ENCODE measurements at places on chromosomes 2 and 18.

DNA sequence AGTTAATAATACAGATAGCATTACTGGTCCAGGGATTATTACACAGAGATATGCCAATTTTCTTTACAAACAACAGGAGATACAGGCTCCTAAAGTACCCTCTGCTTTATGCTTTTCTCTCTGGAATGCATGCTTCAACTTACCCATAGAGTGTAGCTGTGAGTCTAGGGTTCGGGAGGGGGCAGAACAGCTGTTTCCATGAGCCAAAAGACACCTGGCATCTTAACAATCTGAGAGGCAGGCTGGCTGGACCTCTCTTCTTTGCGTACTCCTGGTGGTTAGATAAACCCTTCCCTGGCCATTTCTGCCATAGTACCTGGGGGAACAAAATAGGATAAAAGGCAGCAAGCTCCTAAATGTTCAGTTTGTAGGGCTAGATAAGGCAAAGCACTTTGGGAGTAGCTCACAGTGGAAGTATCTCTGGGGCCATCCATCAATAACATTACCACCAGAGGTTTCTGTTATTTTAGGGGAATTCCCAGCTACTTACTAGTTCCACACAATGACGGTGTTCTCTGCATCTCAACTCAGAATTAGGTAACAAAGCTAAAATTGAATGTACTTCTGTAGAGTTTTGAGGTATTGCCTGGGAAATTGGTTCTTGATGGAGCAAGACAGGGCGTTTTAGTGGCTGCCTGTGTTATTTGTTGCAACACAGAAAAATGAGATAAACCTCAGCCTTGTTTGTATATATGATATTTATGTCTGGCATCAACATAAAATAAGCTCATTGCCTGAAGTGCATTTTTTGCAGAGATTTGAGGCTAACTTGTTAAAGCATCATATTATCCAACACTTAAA, 6.2 kb upstream of the CCDC85A start:
- no peak for DNase-seq

DNA sequence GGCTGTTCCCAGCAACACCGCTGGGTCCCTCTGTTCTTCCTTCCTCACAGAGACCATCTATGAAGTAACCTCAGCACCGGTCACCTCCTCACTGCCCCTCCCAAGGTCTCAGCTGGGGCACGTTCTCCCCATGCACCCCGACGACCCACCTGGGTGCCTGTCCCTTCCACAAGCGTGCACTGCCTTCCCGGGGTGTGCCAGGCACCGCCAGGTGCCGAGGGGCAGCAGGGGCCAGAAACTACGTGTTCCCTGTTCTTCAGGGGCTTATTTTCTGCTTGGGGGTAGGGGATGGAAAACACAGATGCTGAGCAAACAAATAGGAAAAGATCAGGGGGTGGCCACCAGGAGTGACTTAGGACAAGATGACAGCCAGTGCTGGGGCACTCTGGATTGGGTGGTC, 30.4 kb upstream of the SEMA4C start:
- DNase-seq, result no peak

DNA sequence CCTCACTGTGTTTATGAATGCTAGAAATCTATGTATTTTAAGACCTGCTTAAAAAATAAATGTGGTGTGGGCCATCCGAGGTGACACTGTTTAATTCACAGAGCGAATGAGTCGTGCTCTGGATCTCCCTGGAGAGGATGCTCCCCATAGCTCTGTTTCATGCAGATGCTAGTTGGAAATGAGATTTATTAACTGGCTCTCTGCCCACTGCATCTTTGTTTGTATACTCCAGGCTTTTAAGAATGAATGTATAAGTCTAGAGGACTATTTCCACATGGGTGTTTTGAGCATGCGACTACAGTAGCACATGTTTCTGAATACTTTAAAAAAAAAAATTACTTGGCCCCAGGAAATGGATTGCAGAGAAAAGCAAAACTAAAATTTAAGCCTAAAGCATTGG, 3.9 kb downstream of the MAPRE2 start:
- no peak for DNase-seq

GRCh38 chr2:171923206-171923605, 945 bp downstream of the HAT1 start:
- no peak for DNase-seq

DNA sequence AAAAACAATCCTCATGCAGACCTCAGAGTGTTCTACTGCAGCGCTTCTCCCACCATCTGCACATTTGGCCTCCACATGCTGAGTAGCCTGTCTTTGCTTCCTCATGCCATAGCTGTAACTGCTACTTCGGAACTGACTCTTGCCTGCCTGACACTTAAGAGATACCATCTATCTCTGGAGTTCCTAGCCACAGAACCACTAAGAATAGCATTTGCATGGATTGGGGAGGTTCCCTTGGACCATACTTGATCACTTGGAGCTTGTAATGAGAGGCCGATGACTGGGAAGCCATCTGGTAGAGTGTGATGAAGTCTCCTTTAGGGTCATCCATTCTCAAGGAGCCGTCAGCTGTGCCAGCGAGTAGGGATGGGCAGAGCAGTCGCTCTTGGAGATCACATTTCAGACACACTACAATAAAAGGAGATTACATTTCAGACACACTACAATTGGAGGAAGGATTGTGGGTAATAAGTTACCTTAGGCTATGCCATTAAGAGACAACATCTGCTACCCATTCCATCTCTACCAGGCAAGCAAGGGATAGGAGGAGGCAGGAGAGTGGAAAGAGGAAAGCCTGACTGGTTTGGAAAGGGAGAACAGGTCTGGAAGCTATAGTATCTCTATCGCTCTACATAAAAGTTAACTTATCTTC, 21.8 kb downstream of the DOK1 start:
- DNase-seq, result no peak

GRCh38 chr2:118320196-118320595, 231.9 kb downstream of the INSIG2 start:
- no peak for DNase-seq

DNA sequence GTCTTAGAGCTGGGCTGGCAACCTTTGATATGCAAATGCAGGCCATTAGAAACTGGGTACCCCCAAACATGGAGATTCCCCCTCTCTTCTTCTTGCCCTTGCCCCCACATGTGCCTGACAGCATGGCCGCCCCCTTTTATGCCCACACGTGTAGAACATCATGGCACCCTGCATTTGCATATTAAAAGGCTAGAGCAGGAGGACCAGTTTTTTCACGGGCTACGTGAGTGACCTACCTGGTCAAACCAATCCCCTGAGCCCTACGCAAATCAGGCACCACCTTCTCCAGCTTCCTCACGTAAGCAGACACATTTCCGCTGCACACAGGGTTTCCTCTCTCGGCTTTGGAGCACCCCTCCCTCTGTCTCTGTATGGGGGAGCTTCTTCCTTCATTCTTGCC, 110.9 kb upstream of the COPS8 start:
- peak; percentile 13 for DNase-seq

GRCh38 chr2:106163948-106164545, 30.1 kb downstream of the UXS1 start:
- DNase-seq, result no peak

GRCh38 chr2:235140801-235141081, 188.9 kb downstream of the SH3BP4 start:
- no peak for DNase-seq

- DNase-seq, result no peak
These were observed 578 bp downstream of the IWS1 start for GRCh38 chr2:127525691-127526131.

DNA sequence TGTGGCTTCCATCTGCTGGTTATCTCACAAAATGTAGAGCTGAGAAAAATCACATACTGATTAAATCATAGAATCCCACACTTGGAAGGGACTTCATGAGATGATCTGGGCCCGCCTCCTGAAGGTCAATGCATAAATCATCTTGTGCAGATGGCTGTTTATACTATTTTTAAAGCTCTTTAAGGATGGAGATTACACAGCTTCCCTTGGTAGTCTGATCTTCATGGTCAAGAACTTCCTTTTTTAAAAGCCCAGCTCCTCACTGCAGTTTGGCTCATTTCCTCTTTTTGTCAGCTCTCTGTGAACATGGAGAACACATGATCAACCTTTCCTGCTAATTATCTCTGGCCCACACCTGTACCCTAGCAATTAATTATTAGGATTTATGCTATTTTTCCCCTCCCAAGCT, 25.9 kb downstream of the GCG start:
- no peak for DNase-seq

GRCh38 chr18:2889761-2890192, 43.0 kb downstream of the EMILIN2 start:
- DNase-seq, result no peak

DNA sequence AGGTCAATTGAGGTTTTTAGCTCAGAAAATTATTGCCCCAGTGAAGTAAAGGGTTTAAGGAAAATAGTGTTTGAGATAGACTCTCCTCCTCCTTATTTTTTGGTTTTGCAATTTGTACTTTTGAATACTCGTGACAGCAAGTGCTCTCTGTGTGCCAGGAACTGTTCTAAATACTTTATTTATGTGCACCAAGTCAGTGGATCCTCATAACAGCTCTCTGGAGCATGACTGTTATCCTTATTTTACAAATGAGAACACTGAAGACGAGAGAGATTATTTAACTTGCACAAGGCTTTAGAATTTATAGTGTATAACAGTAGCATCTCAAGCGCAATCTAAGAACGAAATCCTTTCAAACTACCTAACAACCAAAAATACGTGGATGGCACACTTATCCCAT, 24.7 kb downstream of the BABAM2 start:
- DNase-seq, result no peak

DNA sequence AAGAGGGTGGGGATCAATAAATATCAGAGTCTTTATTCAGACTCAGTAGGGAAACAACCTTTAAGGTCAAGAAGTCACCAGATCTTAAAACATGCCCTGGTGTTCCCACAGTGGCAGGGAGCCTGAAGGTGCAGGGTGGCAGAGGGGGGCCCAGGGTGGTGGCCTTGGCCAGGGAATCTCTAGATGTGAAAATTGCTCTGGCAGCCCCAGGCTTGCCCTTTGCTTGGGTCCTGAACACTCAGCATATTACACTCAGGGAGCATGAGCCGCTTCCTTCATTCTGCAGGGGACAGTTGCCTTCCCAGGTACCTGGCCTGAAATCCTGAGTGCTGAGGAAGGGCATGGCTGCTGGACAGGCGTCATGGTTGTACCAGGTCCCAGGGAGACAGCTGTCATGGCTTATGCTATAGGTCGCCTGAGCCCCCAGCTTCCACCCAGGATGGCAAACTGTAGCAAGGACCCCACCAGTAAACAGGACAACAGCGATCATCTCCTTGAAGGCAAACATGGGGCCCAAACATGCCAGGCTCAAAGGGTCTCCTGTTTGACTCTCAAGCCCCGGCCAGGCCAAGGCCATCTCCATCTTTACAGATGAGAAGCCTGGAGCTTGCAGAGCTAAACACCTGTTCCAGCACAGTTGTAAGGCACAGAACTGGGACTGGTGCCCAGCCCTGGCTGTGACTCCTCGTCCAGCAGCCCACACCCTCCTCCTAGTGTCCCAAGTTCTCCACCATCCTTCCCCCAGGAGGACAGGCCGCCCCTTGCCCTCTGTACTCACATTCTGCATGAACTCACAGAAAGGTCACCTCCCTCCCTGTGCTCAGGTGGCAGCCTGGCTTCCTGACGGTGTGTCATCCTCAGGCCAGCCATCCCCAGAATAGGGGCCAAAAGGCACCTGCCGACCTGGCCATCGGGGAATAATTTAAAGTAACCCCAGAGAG, 14.6 kb downstream of the ABCG8 start:
- DNase-seq, result no peak

- DNase-seq, result no peak
These were observed 51.2 kb downstream of the MAP3K20 start for GRCh38 chr2:173126819-173127218.

GRCh38 chr2:74690571-74690970, 36.5 kb downstream of the SEMA4F start:
- DNase-seq, result no peak

- no peak for DNase-seq
These were observed 290.7 kb upstream of the EPAS1 start for GRCh38 chr2:46006473-46007025.

DNA sequence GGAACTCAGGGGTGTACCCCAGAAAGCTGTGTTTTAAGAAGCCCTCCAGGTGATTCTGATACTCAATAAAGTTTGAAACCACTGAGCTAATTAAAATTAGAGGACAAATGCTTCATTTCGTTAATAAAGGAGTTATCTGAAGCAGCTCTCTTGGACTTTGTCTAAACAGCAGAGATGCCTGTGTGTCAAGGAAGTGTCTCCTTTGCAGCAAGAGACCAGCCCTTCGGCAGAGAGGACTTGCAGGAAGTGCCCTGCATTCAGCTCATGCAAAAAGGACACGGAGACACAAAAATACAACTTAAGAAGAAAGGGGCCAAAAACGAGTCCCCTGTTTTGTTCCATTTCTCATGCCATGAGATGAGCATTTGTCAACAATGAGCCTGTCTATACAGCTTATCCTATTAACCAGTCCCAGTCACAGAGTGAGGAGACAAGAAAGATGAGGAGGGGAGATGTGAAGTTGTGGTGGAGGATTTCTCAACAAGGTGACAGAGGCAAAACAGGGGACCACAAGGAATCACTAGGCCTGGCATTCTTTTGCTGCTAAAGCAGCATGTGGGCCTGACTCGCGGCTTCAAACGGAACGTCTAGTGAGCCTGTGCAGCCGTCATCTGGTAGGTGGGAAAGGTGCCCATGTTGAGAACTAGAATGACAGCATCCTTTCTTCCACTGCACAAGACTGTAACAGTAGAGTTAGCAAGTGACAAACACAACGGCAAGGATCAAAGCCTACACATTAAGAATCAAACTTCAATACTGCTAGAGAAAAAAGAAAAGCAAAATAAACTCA, 152.3 kb downstream of the ANTXR1 start:
- DNase-seq, result no peak

DNA sequence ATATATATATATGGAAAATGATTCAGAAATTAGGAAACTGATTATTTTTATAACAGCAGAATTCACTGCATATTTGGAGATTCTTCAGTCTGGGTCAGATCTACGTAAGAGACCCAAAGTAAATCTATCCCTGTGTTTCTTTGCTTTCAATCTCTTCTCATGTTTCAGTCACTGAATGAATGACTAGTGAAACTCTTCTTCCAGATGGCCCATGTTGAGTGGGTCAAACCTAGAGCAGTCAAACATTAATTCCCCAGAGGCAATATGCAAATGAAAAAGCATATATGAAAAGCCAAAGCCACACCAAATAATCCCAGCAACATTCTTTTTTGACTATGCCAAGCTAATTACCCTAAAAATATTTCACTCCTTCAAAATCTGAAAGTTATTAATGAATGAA, 317.3 kb downstream of the RBM43 start:
- DNase-seq, result no peak

- no peak for DNase-seq
These were observed 118.8 kb downstream of the ABCA12 start for GRCh38 chr2:215019521-215020145.

GRCh38 chr18:41153871-41154270, 801.2 kb upstream of the PIK3C3 start:
- no peak for DNase-seq

GRCh38 chr2:106876699-106877098, 9.3 kb downstream of the ST6GAL2 start:
- DNase-seq, result no peak

GRCh38 chr18:69097349-69097748, 299.5 kb downstream of the CCDC102B start:
- no peak for DNase-seq

DNA sequence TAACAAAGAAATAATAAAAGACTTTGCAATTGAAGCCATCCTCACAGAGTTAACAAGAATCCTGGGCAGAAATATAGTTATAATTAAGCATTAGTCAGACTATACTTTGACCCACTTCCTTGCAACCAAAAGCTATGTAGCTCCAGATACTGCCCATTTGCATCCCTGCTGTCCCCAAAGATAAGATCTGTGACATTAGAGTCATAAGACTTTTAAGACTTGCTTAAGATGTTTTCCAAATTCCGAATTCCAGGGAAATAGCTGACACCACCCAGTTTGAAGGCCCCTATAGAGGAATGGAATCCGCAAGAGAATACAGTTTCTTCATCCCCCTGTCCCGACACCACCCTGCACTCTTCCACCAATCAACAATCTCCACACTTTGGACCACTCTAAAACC, 69.5 kb upstream of the TLK1 start:
- DNase-seq, result no peak

All from H9 (cell line).